ENCODE measurements at places on chromosomes 16 and 17.

- DNase-seq: no peak
Observed at GRCh38 chr17:39391448-39391847, 10.0 kb downstream of the FBXL20 start.

DNA sequence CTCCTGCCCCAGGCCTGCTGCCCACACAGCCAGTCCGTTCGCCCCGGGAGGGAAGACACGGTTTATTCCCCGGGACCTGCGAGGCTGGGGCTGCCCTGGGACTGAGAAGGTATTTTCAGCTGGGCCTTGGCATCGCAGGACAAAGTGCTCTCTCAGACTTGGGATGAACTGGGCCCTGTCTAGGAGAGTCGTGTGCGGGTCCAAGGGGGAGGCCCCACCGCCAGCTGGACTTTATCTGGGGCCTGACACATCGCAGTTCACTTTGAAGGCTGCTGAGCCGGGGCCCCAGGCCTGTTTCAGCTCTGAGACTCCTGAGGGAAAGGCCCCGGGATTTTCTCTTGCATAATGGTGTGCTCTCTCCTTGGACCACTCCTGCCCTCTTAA lies 6.8 kb downstream of the CRISPLD2 start:
- DNase-seq: no peak

DNA sequence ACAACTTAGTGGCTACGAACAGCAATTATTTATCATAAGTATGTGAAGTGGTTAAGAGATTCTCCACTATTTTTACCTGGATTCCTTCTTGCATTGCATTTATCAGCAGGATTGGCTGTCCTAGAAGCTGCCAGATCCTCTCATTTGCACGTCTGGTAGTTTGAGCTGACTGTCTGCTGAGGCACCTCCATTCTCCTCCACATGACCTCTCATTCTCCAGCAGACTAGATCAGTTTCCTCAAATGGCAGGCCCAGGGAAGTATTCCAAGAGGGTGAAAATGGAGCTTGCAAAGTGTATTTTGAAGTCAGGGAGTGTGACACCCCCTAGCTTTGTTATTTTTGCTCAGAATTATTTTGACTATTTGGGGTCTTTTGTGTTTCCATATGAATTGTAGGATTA lies 870.1 kb downstream of the CDH11 start:
- no peak for DNase-seq

DNA sequence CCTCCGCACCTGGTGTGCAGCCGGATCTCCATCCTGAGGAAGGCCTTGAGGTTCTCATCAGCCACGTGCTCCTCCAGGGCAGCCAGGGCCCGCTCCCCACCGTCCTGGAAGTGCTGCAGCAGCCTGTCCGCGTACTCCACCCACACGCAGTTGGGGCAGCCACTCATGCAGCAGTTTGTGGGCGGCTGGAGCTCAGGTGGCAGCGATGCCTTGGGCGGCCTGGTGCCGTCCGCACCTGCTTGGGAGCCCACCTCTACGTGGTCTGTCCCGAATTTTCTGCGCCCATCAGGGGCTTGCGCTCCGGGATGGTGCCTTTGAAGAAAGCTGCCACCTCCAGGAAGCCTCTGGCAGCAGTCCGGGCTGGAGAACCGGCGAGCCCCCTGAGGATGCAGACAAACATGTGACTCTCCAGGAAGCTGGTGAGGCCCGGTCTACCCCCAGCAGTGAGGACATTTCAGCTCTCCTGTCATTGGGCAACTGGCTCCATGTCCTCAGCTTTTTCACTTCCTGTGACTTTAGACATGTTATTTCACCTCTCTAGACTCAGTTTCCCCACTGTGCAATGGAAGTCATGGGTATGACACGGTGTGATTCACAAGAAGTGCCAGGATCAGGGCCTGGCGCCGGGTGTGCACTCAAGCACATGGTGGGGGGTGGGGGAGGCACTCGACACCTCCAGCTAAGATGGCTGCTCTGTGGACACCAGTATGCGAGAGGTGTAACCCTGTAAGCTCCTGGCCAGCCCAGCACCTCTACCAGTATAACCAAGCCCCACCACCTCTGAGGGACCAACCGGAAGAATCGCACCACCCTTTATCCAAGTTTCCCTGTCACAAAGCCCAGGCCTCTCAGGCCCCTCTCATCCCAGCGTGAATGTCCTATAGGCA lies 957 bp downstream of the OXLD1 start:
- peak; percentile 36 for DNase-seq

DNA sequence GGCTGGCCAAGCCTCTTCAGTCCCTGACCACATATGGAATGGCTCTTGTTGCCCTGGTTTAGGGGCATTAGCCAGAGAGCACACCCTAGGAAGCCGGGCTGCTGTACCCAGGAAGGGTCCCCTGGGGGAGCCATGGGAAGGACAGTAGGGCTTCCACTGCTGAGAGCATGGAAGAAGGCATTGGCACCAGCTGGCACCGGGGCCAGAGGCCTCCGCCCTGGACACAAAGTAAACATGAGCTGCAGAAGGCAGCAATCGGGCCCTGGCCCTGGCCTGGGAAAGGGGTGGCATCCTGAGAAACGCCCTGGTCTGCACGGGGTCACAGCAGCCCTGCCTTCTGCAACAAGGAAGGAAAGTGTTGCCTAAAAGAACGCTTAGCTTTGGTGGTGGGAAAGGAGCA lies 49.4 kb downstream of the VAC14 start:
- no peak for DNase-seq

DNA sequence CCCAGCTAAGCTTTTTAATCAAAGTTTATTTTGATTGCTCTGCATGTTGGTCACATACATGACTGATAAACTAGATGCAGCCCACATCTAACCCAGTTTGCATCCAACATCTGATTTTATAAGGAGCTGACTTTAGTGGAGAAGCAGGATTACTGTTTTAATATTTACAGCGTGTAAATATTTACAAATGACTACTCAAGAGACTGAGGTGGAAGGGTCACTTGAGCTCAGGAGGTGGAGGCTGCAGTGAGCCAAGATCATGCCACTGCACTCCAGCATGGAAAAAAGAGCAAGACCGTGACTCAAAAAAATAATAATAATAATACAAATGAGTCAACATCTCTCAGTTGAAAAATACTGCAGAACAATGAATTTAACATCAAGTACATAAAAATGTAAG lies 50.8 kb downstream of the PARN start:
- DNase-seq: no peak

- DNase-seq: no peak
Observed at GRCh38 chr17:73625991-73626673, 18.1 kb downstream of the SDK2 start.

DNA sequence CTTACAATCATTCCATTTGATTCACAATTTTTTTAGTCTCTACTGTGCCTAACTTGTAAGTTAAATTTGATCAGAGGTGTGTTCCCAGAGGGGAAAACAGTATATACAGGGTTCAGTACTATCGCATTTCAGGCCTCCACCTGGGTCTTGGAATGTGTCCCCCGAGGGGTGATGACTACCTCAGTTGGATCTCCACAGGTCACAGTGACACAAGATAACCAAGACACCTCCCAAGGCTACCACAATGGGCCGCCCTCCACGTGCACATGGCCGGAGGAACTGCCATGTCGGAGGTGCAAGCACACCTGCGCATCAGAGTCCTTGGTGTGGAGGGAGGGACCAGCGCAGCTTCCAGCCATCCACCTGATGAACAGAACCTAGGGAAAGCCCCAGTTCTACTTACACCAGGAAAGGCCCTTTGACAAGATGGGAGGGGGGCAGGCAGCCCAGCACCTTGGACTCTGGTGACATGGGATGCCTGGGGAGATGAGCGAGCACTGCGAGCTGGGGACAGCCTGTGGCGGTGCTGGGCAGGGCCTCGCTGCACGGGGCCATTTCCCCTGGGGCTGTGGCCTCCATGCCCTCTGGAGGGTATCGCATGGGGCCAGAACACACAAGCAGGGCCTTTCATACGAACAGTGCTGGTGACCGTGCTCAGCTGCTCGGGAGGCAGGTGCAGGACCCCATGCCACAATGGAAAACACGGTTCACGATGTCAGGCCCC lies 33.9 kb downstream of the PDIA2 start:
- no peak for DNase-seq

Measured in colonic mucosa (tissue), 4 donors.